ENCODE measurements at places on chromosomes 6 and 20.

- DNase-seq: no peak
Observed at GRCh38 chr6:47674673-47675072, 23.7 kb upstream of the ADGRF4 start.

GRCh38 chr20:52622081-52622480, 350.1 kb upstream of the TSHZ2 start:
- no peak for DNase-seq

DNA sequence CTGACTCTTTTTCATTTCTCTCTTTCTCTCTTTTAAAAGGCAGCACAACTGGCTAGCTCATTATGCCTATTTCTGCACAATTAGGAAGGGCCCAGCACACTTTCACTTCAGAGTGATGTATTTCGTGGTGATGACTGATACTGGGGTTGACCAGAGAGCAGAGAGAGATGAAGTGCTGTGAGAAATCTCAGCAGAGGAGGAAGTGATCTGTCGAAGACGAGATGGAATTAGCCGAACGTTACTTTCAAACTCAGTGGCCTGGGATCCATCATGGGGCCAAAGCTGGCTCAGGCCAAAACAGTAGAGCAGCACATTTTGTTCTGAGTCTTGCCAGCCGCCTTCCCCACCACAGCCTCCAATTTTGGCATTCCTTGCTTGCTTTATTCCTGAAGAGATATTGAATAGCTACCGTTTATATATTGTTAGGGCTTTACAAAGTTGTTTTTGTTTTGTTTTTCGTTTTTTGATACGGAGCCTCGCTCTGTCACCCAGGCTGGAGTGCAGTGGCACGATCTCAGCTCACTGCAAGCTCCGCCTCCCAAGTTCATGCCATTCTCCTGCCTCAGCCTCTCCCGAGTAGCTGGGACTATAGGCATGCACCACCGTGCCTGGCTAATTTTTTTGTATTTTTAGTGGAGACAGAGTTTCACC, 213.2 kb upstream of the ECI2 start:
- DNase-seq: no peak

GRCh38 chr20:9966966-9967365, 67.8 kb upstream of the ANKEF1 start:
- no peak for DNase-seq

DNA sequence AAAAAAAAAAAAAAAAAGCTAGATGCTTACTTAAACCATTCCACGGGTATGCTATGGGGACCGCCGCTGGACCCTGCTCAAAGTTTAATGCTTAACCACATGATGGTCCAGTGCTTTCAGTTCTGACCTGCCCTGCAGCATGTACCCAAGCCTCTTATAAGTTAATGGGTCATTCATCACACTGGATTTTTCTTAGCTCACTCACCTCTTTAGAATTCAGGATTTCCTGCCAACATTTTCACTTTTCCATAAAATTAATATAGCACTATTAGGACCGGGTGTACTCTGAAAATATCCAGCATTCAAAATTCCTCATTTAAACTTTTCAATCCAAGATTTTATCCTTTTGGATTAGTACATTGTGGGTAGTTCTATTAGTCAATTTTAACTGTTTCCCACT, 140.8 kb downstream of the ALDH8A1 start:
- DNase-seq: no peak

- DNase-seq: no peak
Observed at GRCh38 chr6:37565267-37566110, 65.8 kb upstream of the CCDC167 start.

DNA sequence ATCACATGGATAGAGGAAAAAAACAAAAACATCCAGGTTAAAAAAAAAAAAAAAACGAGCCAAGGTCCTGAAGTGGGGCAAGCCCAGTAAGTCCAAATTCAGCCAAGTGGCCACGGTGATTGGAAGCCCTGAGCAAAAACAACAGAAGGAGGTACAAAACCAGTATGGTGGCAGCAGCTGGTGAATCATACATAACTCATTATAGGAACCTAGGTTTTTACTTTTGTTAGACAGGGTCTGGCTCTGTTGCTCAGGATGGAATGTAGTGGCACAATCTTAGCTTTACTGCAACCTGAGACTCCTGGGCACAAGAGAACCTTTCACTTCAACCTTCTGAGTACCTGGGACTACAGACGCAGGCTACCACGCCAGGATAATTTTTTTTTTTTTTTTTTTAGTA, 22.7 kb upstream of the MYB start:
- DNase-seq: no peak
